ENCODE measurements at places on chromosomes 3 and 15.

DNA sequence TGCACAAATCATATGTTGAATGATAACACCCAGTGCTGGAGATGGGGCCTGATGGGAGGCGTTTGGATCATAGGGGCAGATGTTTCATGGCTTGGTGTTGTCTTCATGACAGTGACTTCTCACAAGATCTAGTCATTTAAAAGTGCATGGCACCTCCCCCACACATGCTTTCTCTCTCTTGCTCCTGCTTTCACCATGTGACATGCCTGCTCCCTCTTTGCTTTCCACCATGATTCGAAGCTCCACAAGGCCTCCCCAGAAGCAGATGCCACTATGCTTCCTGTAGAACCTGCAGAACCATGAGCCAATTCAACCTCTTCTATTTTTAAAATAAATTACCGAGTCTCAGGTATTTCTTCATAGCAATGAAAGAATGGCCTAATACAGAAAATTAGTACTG lies 17.8 kb upstream of the SH3BP5 start:
- DNase-seq: no peak

DNA sequence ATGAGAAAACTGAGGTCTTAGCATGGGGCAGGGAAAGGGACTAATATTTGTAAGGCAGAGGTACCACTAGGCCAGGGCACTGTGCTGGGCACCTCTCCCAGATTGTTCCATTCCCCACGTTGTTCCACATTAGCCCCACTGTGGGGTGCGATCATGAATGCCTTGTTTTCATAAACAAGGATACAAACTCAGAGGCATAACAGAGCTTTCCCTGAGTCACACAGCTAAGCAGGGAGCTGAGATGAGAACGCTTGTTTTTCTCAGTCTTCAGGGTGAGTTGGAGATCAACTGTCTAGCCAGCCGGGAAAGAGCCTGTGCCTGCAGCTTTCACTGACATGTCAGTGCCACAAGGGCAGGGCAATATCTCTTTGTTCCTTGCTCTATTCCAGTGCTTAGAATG lies 47.9 kb upstream of the ITGA11 start:
- no peak for DNase-seq

DNA sequence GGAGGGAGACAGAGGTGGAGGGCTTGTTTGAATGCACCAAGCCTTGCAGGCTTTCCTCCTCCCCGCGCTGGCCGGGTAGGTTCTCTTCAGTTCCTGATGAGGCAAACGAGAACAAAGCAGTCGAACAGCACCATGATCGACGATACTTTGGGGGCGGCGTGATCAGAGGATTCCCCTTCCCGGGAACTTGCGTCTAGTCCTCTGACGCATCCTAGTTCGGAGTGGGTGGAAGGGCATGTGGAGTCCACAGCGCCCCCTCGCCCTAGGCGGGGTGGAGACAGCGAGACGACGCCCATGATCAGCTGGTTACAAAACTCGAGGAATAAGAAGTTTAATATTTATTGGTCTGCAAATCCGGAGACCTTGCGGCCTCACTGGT lies 452 bp upstream of the SV2B start:
- no peak for DNase-seq

DNA sequence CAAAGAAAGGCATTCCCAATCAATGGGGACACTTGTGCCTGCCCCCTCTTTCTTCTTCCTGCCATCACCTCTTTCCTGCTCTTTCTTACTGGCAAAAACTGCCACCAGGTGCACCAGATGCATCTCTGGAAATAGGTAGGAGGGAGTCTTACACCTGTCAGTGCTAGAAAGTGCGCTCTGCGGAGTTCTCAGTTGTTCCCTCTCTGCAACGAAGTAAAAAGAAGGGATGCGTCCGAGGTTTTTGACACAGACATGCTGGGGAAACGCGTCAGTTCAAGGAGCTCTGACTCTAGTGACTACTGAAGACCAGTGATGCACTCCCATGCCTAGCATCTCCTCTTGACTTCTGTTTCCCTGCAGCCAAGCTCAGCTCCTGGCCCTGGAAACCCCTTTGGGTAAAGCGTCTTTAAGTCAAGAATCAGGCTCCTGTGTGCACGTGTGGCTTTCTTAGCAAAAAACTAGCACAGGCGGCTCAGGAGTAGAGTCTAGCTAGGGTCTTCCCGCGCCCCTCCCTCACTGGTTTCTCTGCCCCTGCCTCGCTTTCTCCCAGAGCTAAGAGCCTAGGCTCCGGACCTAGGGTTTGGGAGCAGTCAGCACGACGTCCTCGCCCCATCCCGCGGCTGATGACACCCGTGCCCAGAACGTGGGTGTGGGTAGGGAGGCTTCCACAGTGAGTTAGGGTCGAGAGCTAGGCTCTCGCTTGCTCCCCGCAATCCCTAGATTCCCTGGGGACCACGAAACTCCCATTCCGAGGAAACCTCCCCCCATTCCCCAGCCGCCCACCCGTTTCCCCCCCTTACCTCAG lies 564 bp upstream of the GRM7 start:
- DNase-seq: no peak

- DNase-seq: no peak
Measured at GRCh38 chr3:15997274-15997943, 177.1 kb upstream of the GALNT15 start.

DNA sequence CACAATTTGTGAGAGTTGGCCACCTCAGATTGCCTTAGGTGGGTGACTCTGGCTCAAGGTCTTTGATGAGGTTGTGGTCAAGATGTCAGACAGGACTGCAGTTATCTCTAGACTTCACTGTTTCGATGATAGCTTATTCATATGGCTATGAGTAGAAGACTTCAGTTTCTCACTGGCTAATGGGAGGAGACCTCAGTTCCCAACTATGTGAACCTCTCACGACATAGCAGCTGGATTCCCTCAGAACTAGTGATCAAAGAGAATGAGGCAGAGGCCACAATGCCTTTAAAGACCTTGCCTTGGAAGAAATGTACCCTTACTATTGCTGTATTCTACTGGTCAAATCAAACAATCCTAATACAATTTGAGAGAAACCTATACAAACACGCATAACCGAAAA lies 607.5 kb upstream of the ROBO2 start:
- DNase-seq: no peak

DNA sequence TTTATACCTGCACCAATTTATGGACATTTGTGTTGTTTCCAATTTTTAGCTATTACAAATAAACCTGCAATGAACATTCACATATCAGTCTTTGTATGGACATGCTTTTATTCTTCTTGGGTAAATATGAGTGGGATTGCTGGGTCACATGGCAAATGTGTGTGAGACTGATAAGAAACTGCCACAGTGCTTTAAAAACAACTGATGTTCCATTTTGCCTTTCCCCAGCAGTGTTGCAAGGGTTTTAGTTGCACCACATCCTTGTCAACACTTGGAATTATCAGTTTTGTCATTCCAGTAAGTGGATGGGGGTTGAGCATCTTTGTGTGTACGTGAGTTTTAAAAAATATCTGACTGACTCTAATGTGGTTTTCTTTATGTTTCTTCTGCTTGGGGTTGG lies 191.2 kb downstream of the PLCL2 start:
- no peak for DNase-seq

DNA sequence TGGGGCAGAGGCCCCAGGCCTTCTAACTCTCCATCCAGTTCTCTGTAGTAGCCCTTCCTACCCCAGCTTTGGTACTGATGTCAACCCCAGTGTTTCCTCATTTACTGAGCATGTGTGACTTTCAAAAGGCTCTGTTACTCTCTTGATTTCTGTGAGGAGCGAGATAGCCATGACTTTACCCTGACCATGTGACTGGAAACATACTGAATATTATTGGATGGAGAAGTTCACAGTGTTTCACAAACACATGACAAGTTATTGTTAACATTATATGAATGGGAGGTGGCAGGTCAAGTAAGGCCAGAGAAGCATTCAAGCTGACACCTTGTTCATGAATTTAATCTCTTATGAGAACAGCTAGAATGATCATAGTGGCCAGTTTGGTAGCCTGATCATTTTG lies 53.7 kb downstream of the MAGI1 start:
- DNase-seq: no peak

DNA sequence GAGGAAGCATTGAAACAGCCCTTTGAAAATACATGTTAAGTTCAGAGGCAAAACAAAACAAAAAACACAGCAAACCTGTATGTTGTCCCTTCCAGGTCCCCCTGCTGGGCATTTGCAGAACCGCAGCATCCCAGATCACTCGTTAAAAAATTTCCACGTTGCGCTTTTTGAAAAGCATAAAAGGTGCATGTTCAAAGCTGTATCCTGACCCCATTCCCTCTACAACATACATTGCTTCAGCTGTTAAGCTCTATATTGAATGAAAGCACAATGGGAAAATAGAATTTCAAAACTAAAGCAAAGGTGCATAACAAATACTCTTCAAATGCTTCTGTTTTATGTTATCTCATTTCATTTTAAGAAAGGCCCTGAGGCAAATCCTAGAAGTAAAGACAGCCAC lies 328.3 kb downstream of the THSD4 start:
- no peak for DNase-seq

- DNase-seq: no peak
Measured at GRCh38 chr3:128390867-128391266, 75.8 kb downstream of the DNAJB8 start.

DNA sequence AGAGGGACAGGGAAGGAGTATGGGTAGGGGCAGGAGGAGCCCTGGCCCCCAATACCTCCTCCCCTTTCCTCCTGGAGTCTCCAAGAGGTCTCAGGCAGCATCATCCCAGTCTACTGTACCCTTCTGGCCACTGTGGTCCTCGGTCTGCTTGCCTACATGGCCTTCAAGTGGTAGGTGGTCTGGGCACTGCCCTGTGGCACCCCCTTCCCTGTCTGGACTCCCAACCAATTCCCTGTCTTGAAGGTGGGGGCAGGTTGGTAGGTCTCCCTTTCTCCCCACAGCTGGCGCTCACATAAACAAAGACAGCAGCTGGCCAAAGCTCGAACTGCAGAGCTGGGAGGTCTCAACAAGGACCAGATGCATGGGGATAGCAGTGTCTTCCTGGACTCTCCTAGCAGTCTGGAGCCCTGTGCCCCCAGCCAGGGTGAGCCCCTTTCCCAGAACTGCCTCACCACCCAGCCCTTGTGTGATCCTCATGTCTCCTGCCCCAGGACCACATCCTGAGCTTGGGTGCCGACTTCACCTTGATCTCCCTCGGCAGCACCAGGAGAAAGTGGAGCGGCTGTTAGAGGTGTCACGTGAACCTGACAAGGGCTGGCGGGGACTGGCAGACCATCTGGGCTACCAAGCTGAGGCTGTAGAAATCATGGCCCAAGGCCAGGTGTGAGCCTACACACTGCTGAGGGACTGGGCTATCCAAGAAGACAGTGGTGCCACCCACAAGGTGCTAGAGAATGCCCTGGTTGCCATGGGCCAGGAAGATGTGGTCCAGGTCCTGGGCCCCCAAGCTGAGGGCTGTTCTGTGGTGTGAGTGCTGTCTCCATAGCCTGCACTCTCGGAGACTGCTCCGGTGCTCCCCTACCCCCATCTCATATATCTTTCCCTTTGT lies 33.1 kb downstream of the NBEAL2 start:
- no peak for DNase-seq

GRCh38 chr3:16512435-16513140 lies 911 bp downstream of the RFTN1 start:
- DNase-seq: no peak

GRCh38 chr3:43061101-43061895 lies 44.6 kb downstream of the POMGNT2 start:
- no peak for DNase-seq

GRCh38 chr15:49189631-49190030 lies 19.6 kb downstream of the GALK2 start:
- no peak for DNase-seq

DNA sequence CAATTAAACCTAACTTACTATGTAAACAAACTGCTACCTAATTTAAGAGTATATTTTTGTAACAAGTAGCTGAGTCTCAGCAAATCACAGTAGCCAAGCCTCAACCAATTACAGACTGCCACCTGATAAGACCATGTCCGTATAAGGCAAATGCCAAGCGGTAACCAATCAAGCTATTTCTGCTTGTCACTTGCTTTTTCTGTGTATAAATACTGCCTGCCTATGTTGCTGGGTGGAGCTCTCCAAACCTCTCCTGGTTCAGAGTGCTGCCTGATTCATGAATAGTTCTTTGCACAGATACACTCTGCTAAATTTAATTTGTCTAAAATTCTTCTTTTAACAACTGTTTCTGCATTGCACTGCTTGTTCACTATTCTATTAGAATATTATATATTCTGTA lies 42.6 kb downstream of the ZNF148 start:
- DNase-seq: no peak

- no peak for DNase-seq
Measured at GRCh38 chr3:169509359-169509758, 154.2 kb downstream of the MECOM start.

GRCh38 chr3:130835483-130835882 lies 58.4 kb upstream of the ATP2C1 start:
- DNase-seq: no peak

- no peak for DNase-seq
Measured at GRCh38 chr15:34759347-34759746, 4.5 kb upstream of the GJD2 start.

- no peak for DNase-seq
Measured at GRCh38 chr3:98733812-98734281, 29.3 kb upstream of the ST3GAL6 start.

DNA sequence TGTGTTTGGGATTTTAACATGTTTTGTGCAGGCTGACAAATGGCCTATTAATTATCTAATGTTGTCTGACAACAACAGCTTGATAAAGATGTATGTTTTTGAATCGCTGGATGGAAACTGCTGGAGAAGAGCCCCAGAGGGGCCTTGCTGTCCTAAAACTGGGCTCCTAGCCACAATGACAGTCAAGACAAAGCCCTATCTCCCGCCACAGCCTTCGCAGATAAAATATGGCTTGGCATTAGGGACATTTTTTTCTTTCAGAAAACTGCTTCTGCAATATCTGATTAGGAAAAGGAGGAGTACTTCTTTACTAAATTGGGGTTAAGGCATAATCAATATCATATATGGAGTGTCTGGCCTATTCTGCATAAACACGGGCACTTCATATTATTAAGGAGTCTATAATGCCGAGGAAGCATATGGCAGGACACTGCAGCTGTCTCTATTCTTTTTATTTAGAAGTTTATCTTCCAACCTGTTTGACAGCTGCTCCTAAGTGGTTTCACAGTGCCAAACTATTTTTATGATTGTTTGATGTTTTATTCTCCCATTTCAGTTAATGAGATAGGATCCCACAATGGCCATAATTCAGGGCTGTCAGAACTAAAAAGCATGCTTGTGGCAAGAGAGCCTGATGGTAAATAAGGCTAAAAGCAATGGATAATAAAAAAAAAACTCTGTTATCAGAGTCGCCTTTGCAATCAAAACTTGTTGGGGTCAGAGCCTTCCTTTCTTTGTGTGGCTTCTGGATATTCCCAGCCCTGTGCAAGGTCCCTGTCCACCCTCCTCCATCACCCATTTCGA lies 210.1 kb downstream of the MECOM start:
- DNase-seq: no peak

GRCh38 chr3:111610189-111610588 lies 15.0 kb upstream of the ZBED2 start:
- peak; percentile 12 for DNase-seq

DNA sequence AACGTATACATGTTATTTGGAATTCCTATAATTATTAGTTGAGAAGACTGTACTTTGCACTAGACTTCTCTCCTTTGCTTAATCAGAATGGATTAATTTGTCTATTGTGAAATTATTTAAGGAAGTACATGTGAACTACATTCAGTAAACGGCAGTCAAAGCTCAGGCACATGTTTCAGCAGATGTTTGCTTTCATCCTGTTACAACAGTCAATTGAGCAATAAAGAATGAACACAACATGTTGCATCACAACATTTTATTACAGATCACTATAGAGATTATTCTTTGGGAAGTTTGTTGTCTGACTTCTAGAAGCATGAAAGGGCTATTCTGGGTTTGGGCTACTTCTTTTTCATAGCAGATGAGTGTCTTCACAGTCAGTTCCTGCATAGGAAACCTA lies 39.2 kb downstream of the RAB27A start:
- no peak for DNase-seq

GRCh38 chr15:100531823-100532327 lies 3.1 kb upstream of the CERS3 start:
- no peak for DNase-seq
